ENCODE measurements at places on chromosomes 11 and 22. TPM values are rescaled to one million over a fixed set of nuclear protein-coding genes. Genes with fewer than 3 reads are reported as not detected.

GRCh38 chr22:38973289-38974169 lies 8.6 kb upstream of the APOBEC3B start:
- DNase-seq, result no peak

TSSK2 gene
- total RNA-seq, result not detected

TRIM29 gene
- not detected for total RNA-seq

PTPN5 gene
- not detected for total RNA-seq

IGF2 gene
- total RNA-seq, result not detected

DNA sequence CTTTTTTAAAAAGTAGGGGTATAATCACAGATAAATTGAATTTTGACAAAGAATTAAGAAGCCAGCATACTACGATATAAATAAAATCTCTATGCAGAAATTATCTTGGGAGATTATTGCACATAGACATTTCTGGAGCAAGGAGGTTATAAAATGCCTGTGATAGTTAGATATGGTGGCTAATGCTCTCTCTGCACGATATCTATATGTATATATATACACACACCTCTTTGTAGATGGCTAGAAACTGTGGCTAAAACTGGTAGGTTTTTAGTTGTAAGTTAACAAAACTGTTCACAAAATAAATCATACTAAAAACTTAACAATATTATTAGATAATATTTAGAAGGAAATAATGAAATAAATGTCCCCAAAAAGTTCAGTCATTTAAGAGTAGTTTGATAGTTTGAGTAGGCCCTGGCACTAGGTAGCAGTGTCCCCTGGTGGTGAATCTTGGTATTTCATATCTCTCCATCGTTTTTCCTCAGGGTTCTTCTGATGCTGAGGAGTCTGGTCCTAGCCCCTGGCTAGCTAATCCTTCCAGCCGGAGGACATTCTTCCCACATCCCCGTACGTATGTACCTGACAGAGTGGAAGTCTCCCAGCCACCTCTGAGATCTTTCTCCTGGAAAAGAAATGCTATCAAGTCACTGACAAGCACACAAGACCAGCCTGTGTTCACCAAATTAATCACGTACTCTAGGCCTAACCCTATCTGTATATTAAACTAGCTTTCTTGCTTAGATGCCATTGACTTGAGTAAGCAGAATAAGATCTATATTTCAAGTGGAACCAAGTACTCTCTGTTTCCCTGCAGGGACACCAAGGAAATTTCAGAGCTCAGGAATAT lies 32.2 kb downstream of the ART5 start:
- no peak for DNase-seq

SUSD2 gene
- total RNA-seq, result 2.4 TPM

- DNase-seq, result no peak
Observed at GRCh38 chr11:78941226-78941851, 366.7 kb upstream of the NARS2 start.

DNA sequence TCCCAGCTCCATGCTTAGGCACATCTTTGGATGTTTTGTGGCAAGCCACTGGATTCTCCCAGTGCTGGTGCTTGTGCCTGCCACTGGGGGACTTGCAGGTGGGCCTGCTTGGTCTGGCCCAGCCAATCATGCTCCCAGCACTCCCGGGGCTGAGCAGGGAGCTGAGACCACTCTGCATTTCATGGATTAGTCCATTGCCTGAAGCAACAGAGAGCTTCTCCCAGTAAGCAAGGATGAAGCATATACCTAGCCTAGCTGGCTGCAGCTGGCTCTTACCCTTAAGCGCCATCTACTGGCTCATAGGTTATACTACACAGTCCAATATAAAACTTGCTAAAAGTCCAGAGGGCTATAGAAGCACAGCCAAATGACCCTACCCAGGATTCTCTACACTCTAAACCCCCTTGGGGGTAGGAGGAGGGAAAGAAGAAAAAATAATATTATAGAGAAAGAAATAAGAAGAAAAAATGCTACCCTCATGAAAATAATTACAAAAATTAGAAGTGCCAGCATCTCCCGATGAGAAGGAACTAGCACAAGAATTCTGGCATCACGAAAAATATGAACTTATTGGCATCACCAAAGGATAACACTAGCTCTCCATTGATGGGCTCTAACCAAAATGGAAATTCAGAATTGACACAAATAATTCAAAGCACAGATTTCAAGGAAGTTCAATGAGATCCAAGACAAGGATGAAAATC lies 275.3 kb downstream of the C11orf87 start:
- no peak for DNase-seq

CD3E gene
- total RNA-seq, result 25.7 TPM

- DNase-seq, result no peak
Observed at GRCh38 chr11:130699561-130699960, 216.7 kb downstream of the SNX19 start.

NNMT gene
- not detected for total RNA-seq

MCAM gene
- 1.7 TPM for total RNA-seq

- peak; percentile 83 for DNase-seq
Observed at GRCh38 chr11:63837027-63837688, 1.8 kb upstream of the MARK2 start.

GRCh38 chr22:43275545-43276317 lies 67.4 kb downstream of the SCUBE1 start:
- no peak for DNase-seq

NLRP10 gene
- not detected for total RNA-seq

DNA sequence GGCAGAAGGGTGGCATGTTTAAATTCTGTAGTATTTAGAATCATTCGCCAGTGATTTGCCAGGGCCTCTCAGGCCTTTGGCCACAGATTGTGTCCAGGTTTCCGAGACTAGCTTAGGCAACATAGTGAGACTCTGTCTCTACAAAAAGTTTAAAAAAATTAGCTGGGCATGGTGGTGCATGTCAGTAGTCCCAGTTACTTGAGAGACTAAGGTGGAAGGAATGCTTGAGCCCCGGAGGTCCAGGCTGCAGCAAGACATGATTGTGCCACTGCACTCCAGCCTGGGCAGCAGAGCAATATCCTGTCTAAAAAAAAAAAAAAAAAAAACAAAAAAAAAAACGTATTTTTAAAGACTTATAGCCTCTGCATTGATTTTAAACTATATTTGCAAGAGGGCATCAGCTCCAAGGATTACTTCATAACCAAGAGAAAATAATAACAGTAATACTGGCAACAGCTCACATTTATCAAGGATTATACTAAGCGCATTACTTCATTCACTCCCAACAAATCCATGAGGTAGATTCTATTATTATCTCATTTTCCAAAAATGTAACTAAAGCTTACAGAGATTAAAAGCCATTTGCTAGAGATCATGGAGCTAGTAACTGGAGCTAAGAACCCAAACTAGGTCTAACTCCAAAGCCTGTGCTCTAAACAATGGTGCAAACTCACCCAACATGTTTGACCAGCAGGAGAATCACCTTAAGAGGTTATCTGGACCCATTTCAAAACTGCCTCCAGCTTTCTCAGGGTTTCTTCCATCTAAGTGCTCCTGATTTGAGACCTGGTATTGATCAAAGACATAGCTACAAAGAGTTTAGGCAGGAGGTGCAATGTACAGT lies 32.6 kb upstream of the SLC6A5 start:
- no peak for DNase-seq

DNA sequence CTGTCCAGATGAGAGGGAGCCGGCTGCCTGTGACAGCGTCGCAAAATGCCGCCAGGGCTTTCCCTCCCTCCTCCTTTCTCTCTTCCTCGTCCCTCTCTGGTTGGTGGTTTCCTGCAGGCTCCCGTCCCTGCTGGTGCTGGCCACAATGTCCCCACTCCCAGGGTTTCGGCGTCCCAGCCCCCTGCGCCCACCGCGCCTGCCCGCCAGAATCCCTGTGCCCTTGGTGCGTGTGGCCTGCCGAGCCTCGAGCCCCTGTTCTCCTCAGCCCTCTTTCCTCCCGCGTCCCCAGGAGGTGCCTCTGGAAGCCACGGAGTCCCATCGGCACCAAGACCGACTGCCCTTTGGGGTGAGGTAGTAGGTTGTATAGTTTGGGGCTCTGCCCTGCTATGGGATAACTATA lies 37.9 kb upstream of the PPARA start:
- DNase-seq, result no peak

DNA sequence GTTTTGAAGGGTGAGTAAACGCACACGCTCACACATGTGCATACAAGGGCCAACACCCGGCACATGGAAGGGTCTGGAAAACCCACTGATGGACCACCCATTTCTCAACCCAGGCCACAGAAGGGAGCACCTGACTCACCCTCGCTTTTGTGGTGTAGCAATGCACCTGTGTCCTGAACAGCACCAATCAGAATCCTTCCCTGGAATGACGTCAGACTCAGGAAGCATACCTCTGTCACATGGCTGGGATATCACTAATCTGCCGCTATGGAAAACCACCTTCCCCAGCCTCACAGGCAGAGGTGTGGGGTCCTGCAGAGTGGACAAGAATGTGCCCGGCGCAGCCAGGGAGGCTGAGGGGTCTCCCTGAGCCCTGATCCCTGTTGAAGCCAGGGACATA lies 9.0 kb upstream of the OSM start:
- no peak for DNase-seq

HBE1 gene
- total RNA-seq, result not detected
